Caki2 (cell line): ENCODE measurements at places on chromosomes 7 and 10. TPM values are rescaled to one million over a fixed set of nuclear protein-coding genes. Genes with fewer than 3 reads are reported as not detected.

PLPP4 gene
- total RNA-seq: 6.8 and 6.9 TPM in 2 replicates

ADAP1 gene
- total RNA-seq: 8.3 TPM in 1 of 2 replicates, not detected in the other

SLC18A3 gene
- total RNA-seq: not detected in 2 replicates

C7orf33 gene
- not detected in 2 replicates for total RNA-seq

RPEL1 gene
- not detected in 2 replicates for total RNA-seq

RALA gene
- 20.9 and 21.5 TPM in 2 replicates for total RNA-seq

TSPAN33 gene
- 54.4 and 68.1 TPM in 2 replicates for total RNA-seq

- no peak for DNase-seq
Measured at GRCh38 chr10:49653273-49653929, 26.1 kb upstream of the C10orf53 start.

DNA sequence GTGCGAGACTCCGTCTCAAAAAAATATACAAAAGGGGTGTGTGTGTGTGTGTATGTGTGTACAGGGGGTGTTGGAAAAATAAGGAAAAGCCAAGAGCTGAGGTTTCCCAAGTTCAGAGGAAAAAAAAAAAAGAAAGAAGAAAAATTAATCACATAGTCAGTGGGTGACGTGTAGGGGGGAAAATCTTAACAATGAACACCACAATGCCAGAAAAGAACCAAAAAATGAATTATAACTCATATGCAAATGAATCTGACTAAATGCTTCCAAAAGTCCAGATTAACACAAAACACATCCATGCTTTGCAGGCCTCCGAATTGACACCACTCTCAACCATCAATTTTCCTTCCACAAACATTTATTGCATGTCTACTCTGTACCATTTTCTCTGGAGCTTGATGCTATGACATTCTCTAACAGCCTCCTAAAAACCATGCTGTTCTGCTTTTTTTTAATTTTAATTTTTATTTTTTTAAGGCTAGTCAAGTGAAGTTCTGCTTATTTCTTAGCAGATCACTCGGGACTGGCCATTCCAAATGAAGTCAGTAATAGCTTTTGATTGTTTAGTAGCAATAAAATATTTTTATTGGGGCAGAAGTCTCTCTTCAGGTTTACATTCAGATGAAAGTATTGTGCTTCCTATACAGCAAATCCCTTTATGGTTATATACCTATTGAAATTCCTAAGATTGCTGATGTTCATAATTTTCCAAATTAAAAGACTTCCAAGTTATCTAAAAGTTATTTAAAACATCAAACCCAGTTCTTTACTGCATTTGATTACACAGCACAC lies 133.8 kb downstream of the CNOT4 start:
- no peak for DNase-seq

DNA sequence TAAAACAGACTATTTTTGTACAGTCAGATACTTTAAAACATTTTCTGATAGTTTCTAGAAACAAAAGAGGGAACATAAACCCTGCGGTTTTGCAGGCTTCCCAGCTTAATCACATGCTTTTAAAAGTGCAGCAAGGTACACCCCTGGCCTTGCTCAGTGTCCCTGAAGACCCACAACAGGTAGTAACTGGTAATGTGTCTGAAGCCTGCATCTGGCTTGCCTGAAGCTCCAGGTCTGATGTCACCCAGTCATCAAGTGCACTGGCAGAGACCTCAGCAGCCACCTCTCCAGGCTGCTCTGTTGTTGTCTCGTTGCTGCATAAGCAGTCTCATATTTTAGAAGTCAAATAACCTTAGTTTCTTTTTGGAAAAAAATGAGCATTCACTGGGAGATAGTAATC lies 376.1 kb upstream of the MTPN start:
- no peak for DNase-seq

- DNase-seq: peak; percentile 85
Measured at GRCh38 chr7:142496545-142496991, 238.7 kb upstream of the PRSS58 start.

GRCh38 chr10:4541292-4541691 lies 284.7 kb upstream of the AKR1E2 start:
- peak; percentile 77 for DNase-seq

DNA sequence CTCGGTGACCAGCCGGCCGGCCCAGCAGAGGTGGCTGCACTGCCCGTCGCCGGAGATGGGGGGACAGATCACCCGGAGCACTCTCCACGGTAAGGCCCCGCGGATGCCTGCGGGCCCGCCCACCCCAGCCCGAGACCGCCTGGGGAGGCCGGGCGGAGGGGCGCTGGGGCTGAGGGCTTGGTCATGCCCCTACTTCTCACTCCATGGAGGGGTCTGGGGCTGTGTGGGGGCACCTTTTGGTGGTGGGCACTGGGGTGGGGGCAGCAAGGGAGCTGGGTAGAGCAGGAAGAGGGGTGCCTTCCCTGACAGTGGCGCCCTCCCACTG lies 61.8 kb downstream of the NEURL1 start:
- DNase-seq: no peak

DNA sequence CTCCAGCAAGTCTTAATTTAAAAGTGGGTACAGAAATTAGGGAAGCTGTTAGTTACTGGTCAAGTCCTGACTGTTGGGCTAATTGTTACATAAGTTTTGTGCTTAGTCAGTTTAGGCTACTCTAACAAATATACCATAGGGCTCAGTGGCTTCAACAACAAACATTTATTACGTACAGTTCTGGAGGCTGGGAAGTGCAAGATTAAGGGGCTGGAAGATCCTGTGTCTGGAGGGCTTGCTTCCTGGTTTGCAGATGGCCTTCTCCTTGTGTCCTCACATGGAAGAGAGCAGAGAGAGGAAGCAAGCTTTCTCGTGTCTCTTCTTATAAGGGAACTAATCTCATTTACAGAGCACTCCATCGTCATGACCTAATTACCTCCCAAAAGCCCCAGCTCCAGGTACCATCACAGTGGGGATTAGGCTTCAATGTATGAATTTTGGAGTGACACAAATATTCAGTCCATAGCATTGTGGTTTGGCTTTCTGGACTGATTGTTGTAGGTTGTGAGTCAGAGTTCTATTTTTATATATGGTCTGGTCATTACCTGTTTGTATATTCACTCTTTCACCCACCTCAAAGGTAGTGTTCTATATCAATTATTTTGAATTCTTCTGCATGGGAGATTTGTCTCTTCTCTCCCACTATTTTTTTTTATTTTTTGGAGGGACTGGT lies 17.1 kb downstream of the ST7 start:
- no peak for DNase-seq

DNA sequence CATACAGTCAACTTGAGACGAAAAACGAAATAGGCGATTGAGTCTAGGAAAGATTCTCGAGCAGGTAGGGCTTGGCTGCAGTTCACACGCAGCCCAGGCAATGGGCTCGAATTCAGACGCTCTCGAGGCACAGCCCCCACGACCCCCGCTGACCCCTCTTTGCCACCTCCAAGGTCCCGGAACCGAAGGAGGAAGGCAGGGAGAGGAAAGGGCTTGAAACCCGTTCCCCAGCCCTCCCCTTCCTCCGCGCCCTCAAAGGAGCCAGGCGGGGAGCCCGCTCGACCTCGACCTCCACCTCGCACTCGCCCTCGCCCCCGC lies 441 bp downstream of the CCDC186 start:
- DNase-seq: no peak

- DNase-seq: no peak
Measured at GRCh38 chr7:138934367-138934766, 46.8 kb downstream of the KIAA1549 start.

- no peak for DNase-seq
Measured at GRCh38 chr10:114998993-114999392, 61.0 kb downstream of the TRUB1 start.

DNA sequence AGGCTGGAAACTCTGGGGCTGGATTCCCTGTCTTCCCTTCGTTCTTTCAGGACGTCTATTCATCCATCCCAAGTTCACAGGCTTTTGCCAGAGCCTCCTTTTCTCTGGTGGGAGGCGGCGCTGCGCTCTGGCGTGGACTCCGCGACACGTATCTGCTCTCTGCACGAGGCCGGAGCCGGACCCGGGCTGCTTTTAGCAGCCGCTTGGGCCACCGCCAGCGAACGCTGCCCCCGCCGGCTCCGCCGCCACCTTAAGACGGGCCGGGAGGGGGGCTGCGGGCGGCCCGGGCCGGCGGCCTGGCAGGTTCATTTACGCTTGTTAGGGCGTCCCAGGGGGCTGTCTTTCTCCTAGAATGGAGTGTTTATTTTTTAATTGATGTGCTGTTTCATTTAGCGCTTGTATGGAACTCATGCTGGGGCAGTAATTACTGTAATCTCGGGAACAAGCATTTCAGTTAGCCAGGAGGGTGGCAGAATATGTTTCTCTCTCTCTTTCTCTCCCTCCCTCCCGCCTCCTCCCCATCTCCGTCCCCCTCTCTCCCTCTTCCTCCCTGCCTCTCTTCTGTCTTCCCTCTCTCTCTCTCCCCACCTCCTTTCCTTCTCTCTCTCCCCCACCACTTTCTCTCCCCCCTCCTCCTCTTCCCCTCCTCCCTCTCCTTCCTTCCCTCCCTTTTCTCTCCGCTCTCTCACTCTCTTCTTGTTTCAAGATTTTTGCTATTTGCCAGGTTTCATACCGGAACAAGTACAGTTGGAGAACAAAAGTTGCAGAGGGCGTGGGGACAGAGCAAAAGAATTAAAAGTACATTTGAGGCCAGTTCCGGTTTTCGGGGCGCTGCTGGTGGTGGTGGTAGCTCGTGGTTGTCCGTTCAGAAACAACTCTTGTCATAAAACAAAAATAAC lies 1.3 kb upstream of the FZD8 start:
- peak; percentile 45 for DNase-seq

DNA sequence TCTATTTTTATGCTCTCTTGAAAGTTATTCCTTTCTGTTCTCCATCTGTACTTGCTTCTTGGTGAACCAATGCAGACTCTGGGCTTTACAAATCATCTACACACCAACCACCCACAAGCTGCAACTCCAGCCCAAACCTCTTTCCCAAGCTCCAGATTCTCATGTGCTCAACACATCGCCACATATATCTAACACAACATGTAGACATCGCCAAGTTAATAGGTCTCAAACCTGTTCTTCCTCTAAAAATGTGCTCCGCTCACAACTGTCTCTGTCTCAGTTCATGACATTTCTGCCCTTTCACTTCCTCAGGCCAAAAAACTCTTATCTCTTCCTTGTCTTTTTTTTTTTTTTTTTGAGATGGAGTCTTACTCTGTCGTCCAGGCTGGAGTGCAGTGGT lies 95.7 kb upstream of the EEPD1 start:
- no peak for DNase-seq

DNA sequence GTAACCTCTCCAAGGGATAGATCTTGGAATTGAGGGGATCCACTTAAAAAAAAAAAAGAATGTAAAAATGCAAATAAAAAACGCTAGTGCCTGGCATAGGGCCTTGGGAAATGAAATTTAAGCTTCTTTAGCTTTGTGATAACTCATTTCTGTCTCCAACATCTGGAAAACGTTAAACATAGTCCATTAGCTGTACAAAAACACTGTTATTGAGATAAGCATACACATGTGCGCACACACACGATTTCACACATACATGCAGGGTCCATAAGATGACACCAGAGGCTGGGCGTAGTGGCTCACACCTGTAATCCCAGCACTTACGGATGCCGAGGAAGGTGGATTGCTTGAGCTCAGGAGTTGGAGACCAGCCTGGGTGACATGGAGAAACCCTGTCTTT lies 13.7 kb upstream of the CUL2 start:
- DNase-seq: no peak

DNA sequence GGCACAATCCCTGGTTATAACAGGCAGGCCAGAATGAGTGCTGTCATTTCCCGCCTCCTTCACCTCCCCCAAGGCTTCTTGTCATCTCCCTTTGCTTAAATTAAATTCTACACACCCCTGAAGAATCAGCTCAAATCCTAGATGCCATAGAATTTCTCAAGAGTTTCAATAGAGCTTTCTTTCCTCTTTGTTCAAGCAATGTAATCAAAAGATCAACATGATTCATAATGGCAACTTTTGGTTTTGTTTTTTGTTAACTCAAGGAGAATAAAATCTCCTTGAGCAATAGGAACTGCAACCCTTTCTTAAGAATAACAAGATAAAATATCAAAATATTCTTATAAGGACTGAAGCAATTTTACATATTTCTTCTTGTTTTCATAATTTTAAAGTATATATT lies 180.8 kb upstream of the CDK1 start:
- DNase-seq: no peak

- peak; percentile 44 for DNase-seq
Measured at GRCh38 chr7:116614499-116615262, 57.3 kb upstream of the MET start.

- DNase-seq: no peak
Measured at GRCh38 chr10:26810435-26811026, 50.2 kb downstream of the ABI1 start.

- DNase-seq: no peak
Measured at GRCh38 chr7:105246256-105246655, 142.5 kb downstream of the SRPK2 start.

DNA sequence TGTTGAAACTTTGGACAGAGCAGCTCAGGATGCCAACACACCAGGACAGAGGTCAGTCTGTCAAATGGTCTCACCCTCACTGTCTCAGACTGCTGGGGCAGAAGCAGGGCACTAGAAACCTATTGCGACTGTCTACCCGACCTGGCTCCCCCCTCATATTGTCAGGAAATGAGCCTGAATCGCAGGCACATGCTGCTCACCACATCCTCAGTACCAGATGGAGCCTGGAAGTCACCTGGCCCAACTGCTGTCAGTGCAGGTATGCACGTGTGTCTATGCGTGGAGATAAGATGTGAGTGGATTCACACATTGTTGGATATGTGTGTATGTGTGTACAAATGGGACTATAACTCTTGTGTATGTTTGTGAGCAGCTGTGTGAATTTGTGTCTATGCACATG lies 3.2 kb upstream of the CDHR1 start:
- DNase-seq: no peak

DNA sequence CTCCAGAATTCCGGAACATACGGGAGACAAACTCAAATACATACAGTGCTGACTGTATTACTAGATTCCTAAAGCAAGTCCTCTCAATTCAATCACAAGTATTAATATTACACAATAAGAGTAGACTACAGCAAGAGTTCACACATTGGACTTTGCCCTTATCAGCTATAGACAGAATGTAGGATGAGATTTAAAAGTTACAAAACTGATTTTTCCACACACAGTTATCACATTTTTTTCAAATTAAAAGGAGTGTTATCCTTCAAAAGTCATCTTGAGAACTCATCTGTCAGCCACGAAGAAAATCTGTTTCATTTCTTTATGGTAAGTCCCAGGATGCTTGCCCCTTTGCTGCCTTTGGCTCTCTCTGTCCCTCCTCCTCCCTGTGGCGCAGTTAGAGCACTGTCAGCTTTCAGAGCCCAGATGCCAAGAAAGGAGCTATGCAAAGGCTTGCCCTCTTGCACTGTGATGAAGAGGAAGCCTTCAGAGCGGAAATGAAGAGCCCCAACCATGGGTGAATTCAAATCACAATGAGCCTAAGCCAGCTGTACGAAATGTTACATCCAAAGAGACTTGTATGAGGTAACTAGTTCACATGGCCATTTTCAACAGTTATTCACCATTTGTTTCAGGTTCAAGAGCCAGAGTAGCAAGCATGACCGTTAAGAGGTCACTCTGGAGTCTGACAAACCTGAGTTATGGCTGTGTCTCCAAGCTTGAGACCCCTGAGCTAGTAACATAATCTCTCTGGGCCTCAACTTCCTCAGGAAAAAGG lies 10.7 kb downstream of the NCOA4 start:
- DNase-seq: no peak

GRCh38 chr10:65194126-65194525 lies 1672.9 kb downstream of the REEP3 start:
- DNase-seq: peak; percentile 14

- no peak for DNase-seq
Measured at GRCh38 chr10:91012502-91012901, 91.6 kb upstream of the ANKRD1 start.

- DNase-seq: no peak
Measured at GRCh38 chr10:111161109-111161874, 84.5 kb downstream of the ADRA2A start.
